ENCODE measurements at places on chromosomes 4 and X.

DNA sequence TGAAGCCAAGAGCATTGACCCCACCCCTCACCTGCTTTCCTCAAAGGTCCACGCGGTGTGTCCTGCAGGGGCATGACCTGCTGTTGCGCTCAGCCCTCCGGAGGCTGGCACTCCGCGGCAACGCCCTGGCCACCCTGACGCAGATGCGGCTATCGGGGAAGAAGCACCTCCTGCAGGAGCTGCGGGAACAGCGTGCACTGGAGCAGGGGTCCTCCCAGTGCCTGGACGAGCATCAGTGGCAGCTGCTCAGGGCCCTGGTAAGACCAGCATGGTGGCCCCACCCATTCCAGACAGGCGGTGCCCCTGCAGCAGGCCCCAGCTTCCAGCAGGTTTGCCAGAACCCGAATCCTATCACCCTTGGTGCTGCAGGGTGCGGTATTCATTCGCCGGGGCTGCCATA, 86.0 kb downstream of the EVC start:
- DNase-seq, result no peak

DNA sequence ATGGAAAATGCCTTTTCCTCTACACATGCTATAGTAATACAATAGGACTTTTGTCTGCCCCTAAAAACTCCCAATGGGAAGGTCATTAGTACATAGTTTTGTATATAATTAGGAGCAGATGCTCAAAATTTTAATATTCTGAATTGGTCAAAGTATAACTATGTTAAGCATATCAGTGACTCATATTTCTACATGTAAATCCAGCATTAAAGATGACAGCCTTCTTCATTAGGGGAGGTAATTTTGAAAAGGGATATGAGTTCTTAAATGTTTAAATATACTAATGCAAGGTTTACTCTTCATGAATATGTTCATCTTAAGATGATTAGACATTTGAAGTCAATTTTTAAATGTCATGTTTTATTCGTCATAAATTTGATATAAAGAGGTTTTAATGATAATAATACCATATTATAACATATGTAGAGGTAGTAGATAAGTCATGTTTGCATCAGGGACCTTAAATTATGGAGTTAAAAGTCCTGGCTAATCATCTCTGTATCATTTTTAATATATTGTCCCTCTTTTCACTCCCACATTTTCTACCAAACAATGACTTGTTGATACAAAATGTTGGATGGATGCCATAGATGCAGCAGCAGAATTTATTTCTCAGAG, 218.8 kb downstream of the STPG2 start:
- no peak for DNase-seq

GRCh38 chr4:54439831-54440243, 210.7 kb downstream of the PDGFRA start:
- peak; percentile 76 for DNase-seq

DNA sequence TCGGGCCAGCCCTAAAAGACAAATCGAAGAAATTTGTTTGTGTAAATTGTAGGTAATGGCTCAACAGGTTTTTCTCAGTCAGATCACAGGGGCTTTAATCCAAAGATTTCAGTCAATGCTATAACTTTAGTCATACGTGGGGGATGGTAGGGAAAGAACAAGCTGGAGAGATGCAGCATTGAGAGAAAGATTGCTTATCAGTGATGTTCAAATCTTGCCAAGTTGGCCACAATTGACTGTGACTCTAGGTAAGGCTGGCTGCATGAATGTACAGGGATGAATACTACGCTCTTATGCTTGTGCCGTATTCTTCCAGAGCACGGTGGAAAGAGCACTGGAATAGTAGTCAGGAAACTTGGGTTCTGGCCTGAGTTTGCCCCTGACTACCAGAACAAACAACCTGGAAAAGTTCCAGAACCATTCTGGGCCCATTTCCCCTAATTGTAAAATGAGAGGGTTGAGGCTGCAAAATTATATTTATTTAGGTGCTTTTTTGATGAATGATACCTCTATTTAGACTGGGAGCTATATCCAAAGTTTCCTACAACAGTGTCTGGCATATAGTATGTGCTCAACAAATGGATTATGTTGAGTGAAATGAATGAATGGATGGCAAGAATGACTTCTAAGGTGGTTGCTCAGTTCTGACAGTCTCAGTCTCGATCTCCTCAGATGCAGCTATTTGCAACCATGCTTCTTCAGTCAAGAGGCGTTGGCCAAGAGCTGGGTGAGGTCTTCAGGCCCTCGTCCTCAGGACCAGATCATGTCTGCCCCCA, 44.4 kb downstream of the TSC22D3 start:
- peak; percentile 44 for DNase-seq

DNA sequence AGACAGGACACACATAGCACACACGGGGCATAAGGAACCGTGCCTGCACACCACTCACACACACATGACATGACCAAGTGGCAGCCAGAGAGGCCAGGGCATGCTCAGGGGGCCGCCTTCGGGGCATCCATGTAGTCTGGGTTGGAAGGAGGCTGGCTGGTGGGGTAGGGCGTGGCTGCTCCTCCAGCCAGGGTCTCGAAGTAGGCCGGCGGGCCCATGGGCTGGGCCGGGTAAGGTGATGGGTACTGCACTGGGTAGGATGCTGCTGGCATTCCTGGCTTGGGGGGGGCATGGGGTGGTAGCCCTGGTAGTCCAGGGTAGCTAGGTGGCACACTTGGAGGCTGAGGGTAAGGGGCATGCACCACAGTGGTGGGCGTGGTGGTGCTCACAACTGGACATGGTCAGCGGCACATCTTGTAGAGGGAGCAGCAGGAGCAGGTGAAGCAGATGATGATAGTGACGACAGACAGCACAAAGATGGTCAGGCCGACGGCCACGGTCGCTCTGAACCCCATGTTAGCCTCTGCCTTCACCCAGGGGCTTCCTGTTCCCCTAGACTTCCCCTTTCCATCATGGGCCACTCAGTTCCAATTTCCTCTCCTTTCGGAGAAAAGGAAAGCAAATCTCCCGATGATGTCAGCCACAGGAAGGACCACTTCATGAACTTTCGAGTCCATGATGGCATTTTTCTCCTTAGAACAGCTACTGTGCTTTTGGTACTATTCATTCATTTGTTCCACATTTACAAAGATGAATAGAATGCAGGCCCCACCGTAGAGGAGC, 10.9 kb upstream of the DDX3X start:
- no peak for DNase-seq

- DNase-seq, result no peak
These were observed 2705.8 kb downstream of the PCDH7 start for GRCh38 chr4:33425936-33426335.

- DNase-seq, result peak; percentile 86
These were observed 65.8 kb downstream of the RASGEF1B start for GRCh38 chr4:81405900-81406401.

GRCh38 chr4:21248331-21248730, 548.1 kb downstream of the PACRGL start:
- DNase-seq, result no peak

DNA sequence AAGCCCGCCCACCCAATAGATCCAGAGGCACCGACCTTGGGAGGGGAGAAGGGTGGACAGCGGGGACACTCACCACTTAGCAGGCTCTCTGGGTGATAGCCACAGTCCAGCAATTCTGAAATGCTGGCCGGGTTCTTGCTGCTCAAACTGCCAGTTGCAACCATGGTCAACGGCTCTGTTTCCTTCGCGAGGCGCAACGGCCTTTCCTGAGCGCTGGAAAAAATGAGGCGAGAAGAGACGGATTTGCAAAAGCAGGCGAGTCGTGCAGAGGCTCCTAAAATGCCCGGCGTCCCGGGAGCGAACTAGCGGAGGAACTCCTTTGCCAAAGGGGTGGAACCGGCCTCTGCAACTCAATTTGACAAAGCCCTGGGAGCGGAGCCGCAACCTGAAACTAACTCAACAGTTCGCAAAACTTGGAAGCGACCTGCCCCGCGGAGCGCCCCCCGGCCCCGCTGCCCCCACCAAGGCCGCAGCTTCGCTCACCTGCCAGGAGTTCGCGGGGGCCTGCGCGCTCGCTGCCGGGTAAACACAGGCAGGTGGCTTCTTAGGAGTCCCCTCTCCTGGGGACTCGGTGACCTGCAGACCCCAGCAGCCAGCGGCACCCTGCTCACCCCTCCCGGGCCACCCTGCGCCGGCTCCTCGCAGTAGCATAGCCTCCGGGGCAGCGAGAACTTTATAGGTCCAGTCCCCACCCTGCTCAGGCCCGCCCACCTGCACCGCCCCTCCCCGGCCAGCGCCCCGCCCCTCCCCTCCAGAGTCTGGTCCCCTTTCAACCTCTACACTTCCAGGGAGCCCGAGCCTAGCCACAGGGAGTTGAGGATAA, at the start of gene DDIT4L:
Gene DDIT4L, minus strand, starts transcription at position 649 of the 823 bp plus-strand sequence. Its CDS starts 485 bp downstream, at position 164.
- DNase-seq, result peak; percentile 46

DNA sequence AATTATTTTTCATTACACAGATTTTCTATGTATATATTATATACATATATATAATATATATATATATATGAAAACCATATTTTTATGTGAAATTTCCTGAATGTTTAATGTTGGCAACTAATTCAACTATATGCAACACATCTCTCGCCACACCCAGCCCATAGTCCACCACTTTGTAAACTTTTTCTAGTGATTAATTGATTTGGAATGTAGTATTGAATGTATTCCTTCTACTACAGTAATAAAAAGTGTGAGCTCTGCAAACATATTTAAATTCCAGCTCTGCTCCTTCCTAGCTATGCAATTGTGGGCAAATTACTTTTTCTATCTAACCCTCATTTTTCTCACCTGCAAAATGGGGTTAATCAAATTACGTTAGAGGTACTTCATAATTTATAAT, 187.8 kb downstream of the TEX11 start:
- no peak for DNase-seq

GRCh38 chr4:35925806-35926205, 318.5 kb downstream of the ARAP2 start:
- no peak for DNase-seq

- no peak for DNase-seq
These were observed 573 bp downstream of the HTR2C start for GRCh38 chrX:114584375-114584943.

- peak; percentile 11 for DNase-seq
These were observed 208.1 kb upstream of the ADGRL3 start for GRCh38 chr4:60992037-60992436.

- DNase-seq, result peak; percentile 16
These were observed 46.1 kb downstream of the GRK4 start for GRCh38 chr4:3009422-3009821.

- DNase-seq, result peak; percentile 82
These were observed 6.0 kb downstream of the EREG start for GRCh38 chr4:74370912-74371311.

DNA sequence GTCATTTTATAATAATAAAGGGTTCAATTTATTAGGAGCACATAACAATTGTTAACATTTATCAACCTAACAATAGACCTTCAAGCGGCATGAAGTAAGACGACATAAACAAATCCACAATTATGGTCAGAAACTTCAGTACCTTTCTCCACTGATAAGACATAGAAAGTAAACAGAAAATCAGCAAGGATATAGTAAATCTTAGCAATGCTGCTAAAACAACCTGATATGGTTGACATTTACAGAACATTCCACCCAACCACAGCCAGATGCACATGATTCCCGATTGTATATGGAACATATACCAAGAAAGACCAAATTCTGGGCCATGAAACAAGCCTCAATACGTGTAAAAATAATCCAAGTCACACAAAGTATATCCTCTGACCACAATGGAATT, 71.3 kb downstream of the ZFYVE28 start:
- no peak for DNase-seq

DNA sequence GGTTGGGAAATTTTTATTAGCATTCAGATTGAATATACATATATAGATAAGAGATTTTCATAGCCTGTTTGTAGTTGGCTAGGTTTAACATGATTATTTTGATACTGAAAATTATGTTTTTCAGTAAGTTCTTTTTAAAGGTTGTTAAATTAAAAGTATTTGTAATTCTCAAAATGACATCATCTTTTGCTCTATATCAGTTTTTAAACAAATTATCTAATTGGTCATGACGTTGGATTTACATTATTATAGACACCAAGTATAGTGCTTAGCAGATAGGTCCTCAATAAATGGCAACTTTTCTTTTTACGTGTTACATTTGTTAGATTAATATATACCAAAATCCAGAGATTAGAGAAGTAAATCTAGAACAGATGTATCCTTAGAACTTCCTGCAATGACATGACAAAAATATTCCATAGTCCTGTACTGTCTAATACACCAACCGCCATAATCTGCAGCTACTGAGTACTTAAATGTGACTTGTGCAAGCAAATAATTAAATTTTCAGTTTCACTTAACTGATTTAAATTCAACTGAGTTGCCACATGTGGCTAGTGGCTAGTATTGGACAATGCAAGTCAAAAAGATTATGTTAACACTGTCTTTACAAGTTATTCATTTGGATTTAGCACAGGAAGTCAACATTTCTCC, 1613.1 kb upstream of the TENM3 start:
- DNase-seq, result no peak

GRCh38 chr4:9800848-9801247, 19.4 kb downstream of the DRD5 start:
- DNase-seq, result no peak

DNA sequence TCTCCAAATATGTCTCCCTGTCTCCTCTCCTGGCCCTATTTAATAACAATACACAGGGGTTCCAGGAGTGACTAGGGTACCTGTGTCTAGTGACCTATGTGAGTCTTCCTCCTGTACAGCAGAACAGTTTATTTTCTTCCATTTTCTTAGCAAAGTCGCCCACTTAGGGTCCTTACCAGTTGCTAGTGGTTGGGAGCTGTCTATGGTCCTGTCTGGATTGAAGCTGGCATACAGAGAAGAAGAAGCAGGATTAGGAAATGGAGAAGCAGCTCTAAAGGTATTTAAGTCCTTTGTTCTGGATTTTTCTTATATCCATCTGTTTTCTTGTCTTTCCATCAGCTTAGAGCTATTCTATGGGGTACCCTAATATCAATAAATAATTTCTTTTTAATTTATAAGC, 587.1 kb upstream of the CPEB2 start:
- peak; percentile 67 for DNase-seq

DNA sequence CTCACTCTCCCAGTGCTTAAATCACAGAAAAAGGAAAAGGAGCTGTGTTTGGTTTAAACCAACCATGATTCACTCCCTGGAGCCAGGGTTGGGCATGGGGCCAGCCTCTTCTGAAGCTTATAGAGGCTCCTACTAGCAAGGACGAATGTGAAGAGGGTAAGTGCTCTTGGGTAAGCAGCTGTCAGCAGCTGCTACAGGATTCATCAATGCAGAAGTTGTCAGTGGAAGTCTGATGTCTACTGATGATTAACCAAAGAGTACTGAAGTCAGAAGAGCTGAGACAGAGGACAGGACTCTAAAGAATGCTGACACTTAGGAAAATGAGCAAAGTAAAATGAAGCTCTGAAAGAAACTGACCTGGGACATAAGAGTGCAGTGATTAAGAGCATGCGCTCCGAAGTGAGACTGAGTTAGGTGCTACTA, 32.7 kb upstream of the JADE1 start:
- peak; percentile 84 for DNase-seq

Data from fibroblast of pulmonary artery (primary cell).